ENCODE measurements at places on chromosomes 6 and 20. TPM values are rescaled to one million over a fixed set of nuclear protein-coding genes. Genes with fewer than 3 reads are reported as not detected.

The GSTA3 gene
- 17.4 TPM for total RNA-seq

The SLC44A4 gene
- total RNA-seq = 7.4 TPM

The BPIFB2 gene
- total RNA-seq = not detected

The RNF182 gene
- 1.0 TPM for total RNA-seq

The RAET1G gene
- total RNA-seq = 5.6 TPM

The WFDC12 gene
- not detected for total RNA-seq

The TRIM31 gene
- total RNA-seq = 0.57 TPM

The FOXO3 gene
- total RNA-seq = 141 TPM

The LPIN3 gene
- total RNA-seq = 77.8 TPM

The GUCA1A gene
- not detected for total RNA-seq

The IPCEF1 gene
- 2.0 TPM for total RNA-seq

The CYP21A2 gene
- not detected for total RNA-seq

The CST9 gene
- not detected for total RNA-seq

The NHSL1 gene
- 62.6 TPM for total RNA-seq

All from suprapubic skin (tissue), 4 donors.